Stimulated activated CD4-positive, alpha-beta T cell treated with anti-CD3 and anti-CD28 coated beads, Interleukin-4, amount 100 ng/mL, for 48 hours (primary cell): ENCODE measurements at places on chromosomes 13 and 19.
A peak's percentile ranks its signal among the peaks of the same experiment; 100 is the strongest.

GRCh38 chr13:40064154-40065097, 409.0 kb downstream of the COG6 start:
- DNase-seq, result no peak

- no peak for DNase-seq
Observed at GRCh38 chr19:51514866-51515481, 13.4 kb upstream of the SIGLEC12 start.

- no peak for DNase-seq
Observed at GRCh38 chr13:90891329-90891728, 456.2 kb upstream of the MIR17HG start.

GRCh38 chr19:8074501-8074900, 21.9 kb downstream of the CCL25 start:
- DNase-seq, result no peak

DNA sequence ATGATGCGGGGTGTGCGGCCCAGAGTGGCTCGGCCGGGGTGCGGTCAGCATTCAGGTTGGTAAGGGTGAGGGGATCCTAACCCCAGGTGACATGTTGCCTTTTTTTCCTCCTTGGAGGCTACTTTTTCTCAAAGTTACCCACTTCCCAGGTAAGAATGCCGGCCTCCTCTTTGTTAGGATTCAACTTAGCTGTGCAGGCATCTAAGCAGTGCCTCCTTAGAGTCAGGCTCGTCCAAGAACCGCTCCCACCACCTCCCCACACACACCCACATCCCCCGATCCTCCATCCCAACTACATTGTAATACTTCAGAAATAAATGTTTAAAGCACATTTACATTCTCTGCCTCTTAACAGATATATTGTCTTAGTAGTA, 733 bp upstream of the ENOX1 start:
- DNase-seq, result no peak

- no peak for DNase-seq
Observed at GRCh38 chr13:48862572-48862971, 113.1 kb upstream of the FNDC3A start.

DNA sequence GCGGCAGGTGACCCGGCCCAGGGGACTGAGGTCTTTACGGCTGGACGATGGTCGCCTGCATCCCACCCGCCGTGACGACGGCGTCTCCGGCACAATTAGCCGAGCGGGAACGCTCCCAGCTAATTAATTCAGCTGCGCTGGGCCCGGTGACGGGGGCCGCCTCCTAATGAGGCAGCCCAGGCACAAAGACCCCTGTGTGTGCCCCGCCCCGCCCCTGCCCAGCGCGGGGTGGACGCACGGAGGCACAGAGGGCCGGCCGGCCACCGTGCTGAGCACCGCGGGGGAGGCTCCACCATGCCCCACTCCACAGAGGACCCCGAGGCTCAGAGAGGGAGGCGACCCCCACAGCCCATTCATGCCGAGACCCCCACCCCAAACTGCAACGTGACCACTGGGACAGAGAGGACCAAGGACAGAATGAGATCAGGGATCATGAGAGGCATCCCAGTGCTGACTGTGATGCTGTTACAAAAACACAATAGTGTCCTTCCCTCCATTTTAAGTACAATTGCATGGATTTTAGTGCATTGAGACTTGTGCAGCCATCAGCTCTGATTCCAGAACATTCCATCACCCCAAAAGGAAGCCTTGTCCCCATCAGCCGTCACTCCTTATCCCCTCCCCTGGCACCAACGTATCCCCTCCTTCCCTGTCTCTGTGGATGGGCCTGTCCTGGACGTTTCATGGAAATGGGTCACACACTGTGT, 17.0 kb downstream of the EFNA2 start:
- no peak for DNase-seq

DNA sequence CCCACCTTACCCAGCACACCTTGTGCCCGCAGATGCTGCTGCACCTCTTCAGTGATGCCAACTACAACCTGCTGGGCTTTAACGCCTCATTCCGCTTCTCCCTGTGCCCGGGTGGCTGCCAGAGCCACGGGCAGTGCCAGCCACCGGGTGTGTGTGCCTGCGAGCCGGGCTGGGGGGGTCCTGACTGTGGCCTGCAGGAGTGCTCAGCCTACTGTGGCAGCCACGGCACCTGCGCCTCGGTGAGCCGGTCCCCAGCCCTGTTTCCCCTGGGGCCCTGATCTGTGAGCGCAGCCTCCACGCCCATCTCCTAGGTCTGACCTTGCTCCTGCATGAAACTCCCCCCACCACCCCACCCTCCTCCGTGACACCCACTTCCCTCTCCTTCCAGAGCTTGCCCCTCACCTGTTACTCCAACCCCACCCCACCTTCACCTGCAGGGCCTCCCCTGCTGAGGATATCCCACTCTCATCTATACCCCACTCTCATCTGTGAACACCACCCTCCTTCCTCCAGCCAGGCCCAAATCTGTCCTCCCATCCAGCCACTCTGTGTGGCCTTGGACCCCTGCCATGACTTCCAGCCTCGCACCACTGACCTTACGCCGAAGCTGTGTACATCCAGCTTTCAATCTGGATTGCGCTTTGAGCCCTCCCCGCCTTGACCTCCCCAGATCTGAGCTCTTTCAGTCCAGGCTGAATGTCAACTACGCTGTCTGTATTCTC, 8.7 kb downstream of the MEGF8 start:
- no peak for DNase-seq

DNA sequence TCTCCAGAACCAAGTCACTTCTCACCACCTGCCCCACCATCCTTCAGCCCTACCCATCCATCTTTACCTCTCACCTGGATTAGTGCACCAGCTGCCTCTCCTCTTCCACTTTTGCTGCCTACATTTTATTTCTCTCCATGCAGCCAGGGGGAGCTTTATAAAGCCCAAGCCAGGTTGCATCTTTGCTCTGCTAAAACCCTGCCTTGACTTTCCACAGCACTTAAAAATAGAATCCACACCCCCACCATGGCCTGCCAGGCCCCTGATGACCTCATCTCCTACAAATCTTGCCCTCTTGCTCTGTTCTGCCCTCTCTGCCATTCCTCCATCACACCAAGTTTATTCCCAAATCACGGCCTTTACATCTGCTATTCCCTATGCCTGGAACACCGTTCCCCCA, 1.8 kb downstream of the HOOK2 start:
- DNase-seq, result no peak

DNA sequence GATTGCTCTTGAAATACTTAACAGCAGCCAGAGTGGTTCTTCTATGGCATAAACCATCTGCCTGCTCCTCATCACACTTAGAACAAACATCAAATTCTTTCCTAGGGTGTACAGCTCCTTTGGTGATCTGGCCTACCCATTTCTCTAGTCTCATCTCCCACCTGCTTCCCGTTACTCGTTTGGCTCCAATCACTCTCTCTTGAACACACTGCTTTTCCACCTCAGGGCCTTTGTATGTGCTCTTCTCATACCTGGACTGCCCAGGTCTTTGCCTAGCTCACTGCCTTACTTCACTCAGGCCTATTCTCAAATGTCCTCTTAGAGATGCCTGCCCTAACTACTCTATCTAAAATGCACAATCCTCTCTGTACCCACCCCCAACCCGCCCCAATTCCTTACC, 100.5 kb downstream of the KCNRG start:
- no peak for DNase-seq

DNA sequence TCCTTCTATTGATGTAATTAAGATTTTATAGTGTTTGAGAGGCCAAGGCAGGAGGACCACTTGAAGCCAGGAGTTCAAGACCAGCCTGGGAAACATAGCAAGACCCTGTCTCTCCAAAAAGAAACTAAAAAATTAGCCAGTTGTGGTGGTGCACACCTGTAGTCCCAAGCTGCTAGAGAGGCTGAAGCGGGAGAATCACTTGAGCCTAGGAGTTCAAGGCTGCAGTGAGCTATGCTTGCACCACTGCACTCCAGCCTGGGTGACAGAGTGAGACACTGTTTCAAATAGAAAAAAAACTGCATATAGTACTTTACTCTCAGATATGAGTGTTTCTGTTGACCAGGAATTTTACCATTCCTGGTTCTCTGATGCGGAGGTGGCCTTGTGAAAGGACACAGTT, 48.9 kb downstream of the CDADC1 start:
- DNase-seq, result no peak

DNA sequence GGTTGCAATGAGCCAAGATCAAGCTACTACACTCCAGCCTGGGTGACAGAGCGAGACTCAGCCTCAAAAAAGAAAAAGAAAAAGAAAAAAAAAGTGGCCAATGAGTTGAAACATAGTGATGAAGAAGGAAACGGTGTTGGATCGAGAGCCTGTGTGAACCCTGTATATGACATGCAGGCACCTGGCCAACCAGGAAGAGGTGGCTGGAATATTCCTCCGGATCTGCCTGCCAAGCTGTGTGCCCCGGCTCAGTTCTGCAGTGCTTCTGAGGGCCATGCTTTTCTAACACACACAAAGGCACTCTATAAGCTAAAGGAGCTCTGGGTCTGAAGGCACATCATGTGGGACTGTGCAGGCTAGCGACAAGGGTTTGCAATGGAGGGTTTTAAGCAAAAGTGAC, 3.7 kb upstream of the ZNF444 start:
- no peak for DNase-seq

- peak; percentile 60 for DNase-seq
Observed at GRCh38 chr13:113448885-113449692, 4.2 kb downstream of the ADPRHL1 start.

- DNase-seq, result no peak
Observed at GRCh38 chr13:106683179-106683578, 115.2 kb upstream of the ARGLU1 start.

DNA sequence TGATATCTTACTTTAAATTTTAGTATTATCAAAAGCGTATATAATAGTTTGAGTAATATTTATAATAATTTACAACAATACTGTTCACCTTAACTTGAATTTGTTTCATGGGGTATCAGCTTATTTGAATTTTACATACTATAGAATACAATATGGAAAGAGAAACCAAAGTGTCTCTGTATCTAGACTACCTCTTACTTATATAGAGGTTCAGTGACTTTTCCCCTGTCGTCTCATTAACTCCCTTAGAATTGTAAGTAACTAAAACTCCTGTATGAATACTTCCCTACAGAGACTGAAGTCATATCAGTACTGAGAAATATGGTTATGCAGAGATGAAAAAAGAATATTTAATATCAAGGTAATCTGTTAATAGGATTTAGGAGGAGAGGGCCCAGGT, 26.8 kb downstream of the COG6 start:
- DNase-seq, result no peak

DNA sequence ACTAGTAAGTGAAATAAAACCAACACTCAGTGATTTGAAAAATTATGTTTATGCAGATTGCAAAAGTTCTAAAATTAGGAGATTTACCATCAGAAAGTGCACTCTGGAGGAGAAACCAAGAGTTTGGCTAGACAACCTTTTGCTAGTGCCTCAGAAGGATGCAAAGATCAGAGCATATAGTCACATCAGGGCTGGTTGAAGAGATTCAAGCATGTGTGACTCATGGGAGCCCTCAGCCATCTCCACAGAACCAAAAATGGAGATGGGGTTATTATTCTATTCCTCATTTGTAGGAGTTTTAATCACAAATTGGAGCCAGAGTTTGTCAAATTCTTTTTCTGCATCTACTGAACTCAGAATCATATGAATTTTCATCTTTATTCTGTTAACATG, 32.9 kb upstream of the OXGR1 start:
- DNase-seq, result no peak

DNA sequence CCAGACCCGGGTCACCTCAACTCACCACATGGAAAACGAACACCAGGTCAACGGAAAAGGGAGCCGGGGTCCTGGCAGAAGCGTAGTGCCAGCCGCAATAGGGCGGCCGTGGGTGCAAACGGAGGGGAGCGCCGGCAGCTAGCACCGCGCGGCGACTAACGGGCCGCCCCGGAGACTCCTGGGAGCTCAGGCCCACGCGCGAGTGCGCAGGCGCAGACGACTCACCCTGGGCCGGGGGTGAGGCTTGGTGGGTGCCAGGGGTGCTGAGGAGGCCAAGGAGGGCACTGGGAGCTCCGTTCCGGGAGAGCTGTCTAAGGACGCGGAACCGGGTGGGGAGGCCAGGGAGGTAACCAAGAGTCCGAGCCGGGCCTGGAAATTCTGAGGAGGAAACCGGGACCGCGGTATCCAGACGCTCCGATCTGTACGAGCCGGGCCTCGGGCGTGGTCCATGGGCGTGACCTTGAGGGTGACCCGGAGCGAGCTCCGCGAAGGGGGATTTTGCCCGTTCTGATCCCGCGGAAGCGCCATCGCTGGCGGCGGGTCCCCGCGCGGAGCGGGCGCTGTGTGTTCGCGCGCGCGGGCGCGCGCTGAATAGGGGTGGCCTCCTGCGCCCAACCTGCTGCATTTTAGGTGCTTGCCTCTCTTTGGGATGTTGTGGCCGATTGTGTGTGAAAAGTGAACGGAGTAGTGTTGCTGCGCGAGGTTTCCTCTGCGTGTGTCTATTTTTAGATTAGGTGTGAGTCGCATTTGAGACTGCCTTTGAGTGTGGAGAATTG, at the start of gene ZNF382:
Gene ZNF382 (plus strand): TSS at position 213 of the 776 bp plus-strand sequence. CDS start 4,602 bp downstream, outside the sequence.
- DNase-seq, result peak; percentile 83
